ENCODE measurements at places on chromosomes 3 and 15. TPM values are rescaled to one million over a fixed set of nuclear protein-coding genes. Genes with fewer than 3 reads are reported as not detected.
A peak's percentile ranks its signal among the peaks of the same experiment; 100 is the strongest.

GRCh38 chr3:106349191-106349881, 480.5 kb upstream of the CBLB start:
- H3K27me3 ChIP-seq: no peaks in the 10 kb centered on the region
- H3K36me3 ChIP-seq: no peaks in the 10 kb centered on the region
- no peak overlapping the region for H3K27ac ChIP-seq
- DNase-seq: no peak

DNA sequence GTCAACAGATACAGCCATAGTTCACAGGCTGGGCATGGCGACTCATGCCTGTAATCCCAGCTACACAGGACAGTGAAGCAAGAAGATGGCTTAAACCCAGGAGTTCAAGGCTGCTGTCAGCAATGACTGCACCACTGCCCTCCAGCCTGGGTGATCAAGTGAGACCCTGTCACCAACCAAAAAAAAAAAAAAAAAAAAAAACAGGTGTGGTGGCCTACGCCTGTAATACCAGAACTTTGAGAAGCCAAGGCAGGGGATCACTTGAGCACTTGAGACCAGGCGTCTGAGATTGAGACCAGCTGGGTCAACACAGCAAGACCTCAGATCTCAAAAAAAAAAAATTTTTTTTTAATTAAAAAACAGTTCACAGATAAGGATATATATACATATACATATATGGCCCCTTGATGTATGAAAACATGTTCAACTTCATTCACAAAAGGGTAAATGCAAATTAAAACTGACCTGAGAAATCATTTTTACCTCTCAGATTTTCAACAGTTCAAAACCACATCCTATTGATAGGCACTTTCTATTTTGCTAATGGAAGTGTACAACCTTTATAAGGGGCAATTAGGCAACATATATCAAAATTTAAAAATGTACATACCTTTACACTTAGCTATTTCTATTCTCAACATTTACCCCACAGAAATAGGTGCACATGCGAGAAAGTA, 51.1 kb downstream of the OSBPL10 start:
- no peak for DNase-seq
- no peak overlapping the region for H3K4me3 ChIP-seq
- H3K27me3 ChIP-seq: no peaks in the 10 kb centered on the region
- H3K27ac ChIP-seq: no peak overlapping the region
- H3K4me1 ChIP-seq: peaks cover 20% of the 10 kb centered on the region
- no peaks in the 10 kb centered on the region for H3K36me3 ChIP-seq

The CCR2 gene
- total RNA-seq: 28.6 TPM

GRCh38 chr3:148379763-148380382, 317.8 kb upstream of the AGTR1 start:
- H3K4me1 ChIP-seq: no peaks in the 10 kb centered on the region
- no peaks in the 10 kb centered on the region for H3K36me3 ChIP-seq
- H3K4me3 ChIP-seq: no peak overlapping the region
- H3K27ac ChIP-seq: no peak overlapping the region

- DNase-seq: no peak
- no peak overlapping the region for H3K4me3 ChIP-seq
- peaks cover 7% of the 10 kb centered on the region for H3K27me3 ChIP-seq
- no peaks in the 10 kb centered on the region for H3K36me3 ChIP-seq
- no peak overlapping the region for H3K27ac ChIP-seq
Measured at GRCh38 chr15:58298879-58299850, 132.6 kb upstream of the LIPC start.

GRCh38 chr3:15637131-15637951, 35.8 kb downstream of the BTD start:
- no peaks in the 10 kb centered on the region for H3K36me3 ChIP-seq
- H3K27ac ChIP-seq: peak overlapping the region; percentile 63
- no peaks in the 10 kb centered on the region for H3K27me3 ChIP-seq
- H3K4me1 ChIP-seq: peaks cover 34% of the 10 kb centered on the region
- H3K4me3 ChIP-seq: no peak overlapping the region

The TXNRD3 gene
- total RNA-seq: 1.3 TPM

The LINGO1 gene
- not detected for total RNA-seq

DNA sequence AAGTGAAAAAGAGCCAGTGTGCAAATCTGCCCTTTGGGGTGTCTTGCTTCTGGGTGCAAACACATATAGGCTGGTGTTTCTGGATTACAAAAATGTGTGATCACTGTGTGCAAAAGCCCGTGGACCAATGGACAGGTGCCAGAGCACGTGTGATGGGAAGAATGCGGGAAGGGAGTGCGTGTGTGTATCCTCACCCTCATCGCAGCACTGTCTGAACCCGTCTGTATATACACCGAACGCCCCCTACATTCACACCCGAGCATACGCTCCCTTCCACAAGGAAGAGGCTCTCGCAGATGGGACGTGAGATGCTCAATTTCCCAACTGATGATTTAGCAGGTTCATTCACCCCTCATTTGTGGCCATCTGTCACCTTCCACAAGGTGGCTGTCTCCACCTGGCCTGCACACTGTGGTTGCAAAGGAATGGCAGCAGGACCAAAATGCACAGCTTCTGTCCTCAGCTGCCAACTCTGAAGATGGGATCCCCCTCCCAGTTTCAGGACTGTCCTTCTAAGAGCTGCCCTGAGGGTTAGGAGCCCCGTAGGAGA, 19.4 kb upstream of the SLC6A1 start:
- H3K4me3 ChIP-seq: no peak overlapping the region
- H3K4me1 ChIP-seq: no peaks in the 10 kb centered on the region
- H3K27me3 ChIP-seq: peaks cover 8% of the 10 kb centered on the region
- DNase-seq: no peak
- no peak overlapping the region for H3K27ac ChIP-seq

DNA sequence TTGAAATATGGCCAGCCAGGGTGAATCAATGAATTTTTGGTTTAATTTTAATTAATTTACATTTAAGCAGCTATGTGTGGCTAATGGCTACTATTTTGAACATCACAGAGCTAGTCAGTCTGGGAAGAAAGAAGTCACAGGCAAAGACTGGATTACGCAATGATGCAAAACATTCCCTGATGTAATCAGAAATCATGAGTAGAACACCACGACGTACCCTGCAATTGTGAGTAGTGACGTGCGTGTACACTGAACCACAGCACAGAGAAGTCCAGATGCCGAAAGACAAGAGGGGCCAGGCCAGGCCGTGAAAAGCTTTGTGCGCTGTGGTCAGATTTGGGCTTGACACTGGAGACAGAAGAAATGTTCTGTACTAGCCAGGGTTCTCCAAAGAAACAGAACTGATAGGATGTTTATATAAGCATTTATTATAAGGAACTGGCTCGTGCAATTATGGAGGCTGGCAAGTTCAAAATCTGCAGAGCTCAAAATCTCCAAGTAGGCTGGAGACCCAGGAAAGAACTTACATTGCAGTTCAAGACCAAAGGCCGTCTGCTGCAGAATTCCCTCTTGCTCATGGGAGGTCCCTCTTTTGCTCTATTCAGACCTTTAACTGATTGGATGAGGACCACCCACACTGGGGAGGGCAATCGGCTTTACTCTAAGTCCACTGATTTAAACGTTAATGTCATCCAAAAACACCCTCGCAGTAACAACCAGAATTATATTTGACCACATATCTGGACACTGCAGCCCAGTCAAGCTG, 44.6 kb downstream of the SH3BP5 start:
- DNase-seq: no peak
- H3K27ac ChIP-seq: no peak overlapping the region
- peaks cover 59% of the 10 kb centered on the region for H3K4me1 ChIP-seq
- H3K36me3 ChIP-seq: peaks cover 36% of the 10 kb centered on the region

- H3K4me3 ChIP-seq: no peak overlapping the region
- no peaks in the 10 kb centered on the region for H3K27me3 ChIP-seq
- no peak overlapping the region for H3K27ac ChIP-seq
- H3K4me1 ChIP-seq: peaks cover 31% of the 10 kb centered on the region
Measured at GRCh38 chr3:133439563-133439962, 39.7 kb downstream of the BFSP2 start.

DNA sequence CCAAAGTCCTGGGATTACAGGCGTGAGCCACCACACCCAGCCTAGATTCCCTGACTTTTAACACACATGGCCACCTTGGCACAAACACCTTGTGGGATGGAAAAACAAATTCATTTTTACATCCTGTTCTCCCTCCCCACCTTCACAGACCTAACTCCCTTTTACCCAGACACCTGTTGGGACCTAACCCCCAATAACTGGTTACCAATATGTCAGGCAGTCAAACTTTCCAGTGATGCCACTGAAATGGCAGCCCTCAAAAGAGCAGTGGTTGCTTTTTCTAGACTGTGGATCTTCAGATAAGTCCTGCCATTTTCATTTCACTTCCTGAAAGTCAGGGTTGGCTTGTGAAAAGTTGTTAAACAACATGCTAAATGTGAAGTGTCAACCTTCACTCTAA, 34.9 kb downstream of the SIN3A start:
- no peaks in the 10 kb centered on the region for H3K27me3 ChIP-seq
- H3K4me1 ChIP-seq: peaks cover 14% of the 10 kb centered on the region
- peak overlapping the region; percentile 36 for H3K27ac ChIP-seq

GRCh38 chr3:190855151-190855550, 7.3 kb downstream of the GMNC start:
- no peak for DNase-seq
- no peaks in the 10 kb centered on the region for H3K36me3 ChIP-seq
- H3K27ac ChIP-seq: no peak overlapping the region
- H3K4me1 ChIP-seq: no peaks in the 10 kb centered on the region

DNA sequence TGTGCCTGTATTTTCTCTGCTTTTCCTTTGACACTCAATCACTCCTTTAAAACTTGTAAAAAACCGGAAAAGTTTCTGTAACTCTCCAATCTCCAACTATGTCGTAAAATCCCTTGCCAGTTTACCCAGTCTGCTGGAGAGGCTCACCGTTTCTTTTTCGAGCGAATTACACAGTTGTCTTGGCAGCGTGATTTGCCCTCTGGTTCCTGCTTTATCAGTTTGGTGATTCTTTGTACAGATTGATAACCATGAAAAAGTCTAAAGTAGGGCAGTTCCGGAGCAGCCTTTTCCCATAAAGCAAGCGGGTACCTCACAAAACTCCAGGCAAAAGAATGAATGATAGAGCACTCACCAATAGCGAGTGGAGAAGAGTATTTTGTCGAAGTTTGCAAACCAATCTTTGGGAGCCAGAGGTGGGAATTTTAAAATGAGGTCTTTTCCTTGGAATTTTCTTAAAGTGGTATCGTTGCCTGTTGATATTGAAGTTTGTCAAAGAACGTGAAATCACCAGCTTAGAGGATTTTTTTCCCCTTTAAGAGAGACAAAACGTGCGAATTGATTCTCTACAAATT, at the start of gene TTC23:
TSS of gene TTC23 (minus strand) at position 312 of the 572 bp plus-strand sequence. CDS start 20,869 bp downstream, outside the sequence.
- peaks cover 29% of the 10 kb centered on the region for H3K4me1 ChIP-seq
- peak within 1 kb of the TSS; percentile 88 for H3K27ac ChIP-seq
- H3K36me3 ChIP-seq: peaks cover 11% of the 10 kb centered on the region
- H3K27me3 ChIP-seq: no peaks in the 10 kb centered on the region
- H3K4me3 ChIP-seq: peak within 1 kb of the TSS; percentile 80

GRCh38 chr3:161349529-161350312, 21.6 kb downstream of the SPTSSB start:
- H3K4me1 ChIP-seq: peaks cover 13% of the 10 kb centered on the region
- H3K36me3 ChIP-seq: no peaks in the 10 kb centered on the region
- no peak overlapping the region for H3K27ac ChIP-seq
- H3K4me3 ChIP-seq: no peak overlapping the region

- no peak for DNase-seq
- peaks cover 13% of the 10 kb centered on the region for H3K4me1 ChIP-seq
- H3K27ac ChIP-seq: no peak overlapping the region
- no peaks in the 10 kb centered on the region for H3K36me3 ChIP-seq
- no peak overlapping the region for H3K4me3 ChIP-seq
- peaks cover 9% of the 10 kb centered on the region for H3K27me3 ChIP-seq
Measured at GRCh38 chr3:149274220-149274619, 52.6 kb upstream of the CP start.

DNA sequence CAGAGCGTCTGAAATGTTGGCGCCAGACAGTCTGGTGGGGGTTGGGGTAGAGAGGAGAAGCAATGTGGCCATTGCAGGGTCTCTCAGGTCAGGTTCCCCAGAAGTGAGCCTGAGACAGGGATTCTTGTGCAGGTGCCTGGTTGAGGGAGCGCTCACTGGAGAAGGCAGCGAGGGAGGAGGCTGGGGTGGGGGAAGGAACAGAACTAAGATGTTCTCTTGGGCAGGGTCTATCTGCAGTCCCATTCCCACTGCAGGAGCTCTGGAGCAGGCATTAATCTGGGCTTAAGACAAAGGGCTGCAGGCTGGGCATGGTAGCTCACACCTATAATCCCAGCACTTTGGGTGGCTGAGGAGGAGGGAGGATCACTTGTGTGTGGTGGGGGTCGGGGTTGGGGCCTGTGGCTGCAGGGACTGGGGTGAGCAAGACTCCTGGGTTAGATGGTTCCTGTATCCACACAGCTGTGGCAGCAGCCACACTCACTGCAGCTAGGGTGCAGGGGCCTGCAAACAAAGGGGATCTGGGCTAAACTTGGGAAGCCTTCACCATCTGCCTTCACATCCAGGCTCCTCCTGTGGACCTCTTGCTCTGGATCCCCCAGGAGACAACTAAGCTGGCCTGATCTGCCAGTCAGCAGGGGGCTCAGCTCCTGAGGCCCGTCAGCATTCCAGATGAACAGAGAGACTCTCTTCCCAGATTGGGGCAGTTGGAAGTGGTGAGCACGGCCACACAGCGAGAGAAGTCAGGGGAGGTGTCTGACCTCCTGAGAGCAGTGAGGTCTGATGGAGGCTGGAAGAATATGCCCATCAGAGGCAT, 172.5 kb downstream of the ABHD5 start:
- H3K4me3 ChIP-seq: no peak overlapping the region
- no peak for DNase-seq
- no peaks in the 10 kb centered on the region for H3K4me1 ChIP-seq
- H3K27ac ChIP-seq: no peak overlapping the region
- peaks cover 11% of the 10 kb centered on the region for H3K27me3 ChIP-seq

The TIMP4 gene
- total RNA-seq: not detected

DNA sequence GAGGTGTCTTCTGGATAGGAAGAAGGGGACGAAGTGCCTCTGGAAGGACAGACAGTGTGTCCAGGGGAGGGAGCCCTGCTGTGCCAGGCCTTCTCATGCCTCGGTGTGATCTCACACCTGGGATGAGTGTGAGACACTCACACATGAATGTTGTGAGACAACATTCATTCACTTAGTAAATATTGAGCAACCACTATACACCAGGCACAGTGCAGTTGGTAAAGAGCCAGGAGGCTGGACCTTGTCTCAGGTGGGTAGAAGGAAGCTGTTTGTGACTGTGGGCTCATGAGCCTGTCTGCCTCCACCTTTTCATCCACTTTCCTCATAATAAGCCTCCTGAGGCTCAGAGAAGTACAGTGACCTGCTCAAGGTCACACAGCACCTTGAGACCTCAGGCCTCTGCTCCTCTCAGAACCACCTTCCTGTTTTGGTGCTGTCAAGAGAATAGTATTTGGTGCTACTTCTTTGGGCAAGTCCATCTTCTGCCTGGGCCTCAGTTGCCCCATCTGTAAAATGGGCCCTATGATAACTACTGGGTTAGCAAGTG, 20.9 kb downstream of the SLC6A6 start:
- H3K4me1 ChIP-seq: peaks cover 62% of the 10 kb centered on the region
- H3K27me3 ChIP-seq: no peaks in the 10 kb centered on the region
- peak overlapping the region; percentile 87 for H3K27ac ChIP-seq
- no peak overlapping the region for H3K4me3 ChIP-seq

The GCSAM gene
- 9.3 TPM for total RNA-seq

GRCh38 chr3:47221798-47222197, 57.9 kb upstream of the SETD2 start:
- H3K27me3 ChIP-seq: no peaks in the 10 kb centered on the region
- no peaks in the 10 kb centered on the region for H3K36me3 ChIP-seq
- H3K27ac ChIP-seq: no peak overlapping the region
- H3K4me3 ChIP-seq: no peak overlapping the region
- no peak for DNase-seq
- H3K4me1 ChIP-seq: no peaks in the 10 kb centered on the region

- peaks cover 4% of the 10 kb centered on the region for H3K4me1 ChIP-seq
- H3K27me3 ChIP-seq: no peaks in the 10 kb centered on the region
- DNase-seq: no peak
- peaks cover 67% of the 10 kb centered on the region for H3K36me3 ChIP-seq
Measured at GRCh38 chr3:16430717-16431630, 82.5 kb downstream of the RFTN1 start.
